Mesangial cell (primary cell): ENCODE measurements at places on chromosomes 6 and 20. TPM values are rescaled to one million over a fixed set of nuclear protein-coding genes. Genes with fewer than 3 reads are reported as not detected.

RBBP9 gene
- 12.4 and 16.1 TPM in 2 replicates for total RNA-seq

CDH4 gene
- total RNA-seq: 12.4 and 13.7 TPM in 2 replicates

LCA5 gene
- 1.3 and 2.2 TPM in 2 replicates for total RNA-seq

KCNQ5 gene
- total RNA-seq: 0.89 and 2.9 TPM in 2 replicates

SHLD1 gene
- 0.65 and 2.3 TPM in 2 replicates for total RNA-seq

ADGRF4 gene
- total RNA-seq: 0.25 and 0.33 TPM in 2 replicates

CDYL gene
- total RNA-seq: 9.0 and 12.1 TPM in 2 replicates

PRR18 gene
- under 0.01 TPM in 2 replicates for total RNA-seq

SEMG1 gene
- not detected in 2 replicates for total RNA-seq

BANF2 gene
- total RNA-seq: not detected in 2 replicates

FOXC1 gene
- 17.6 and 34.1 TPM in 2 replicates for total RNA-seq

CAP2 gene
- 12.3 and 13.4 TPM in 2 replicates for total RNA-seq

NTSR1 gene
- total RNA-seq: not detected in 2 replicates

FOXQ1 gene
- 0.38 TPM in 1 of 2 replicates, not detected in the other for total RNA-seq

RRAGD gene
- total RNA-seq: 2.8 and 4.7 TPM in 2 replicates

BTNL2 gene
- total RNA-seq: not detected in 2 replicates

SIM1 gene
- total RNA-seq: 0.65 and 3.3 TPM in 2 replicates

BFSP1 gene
- 3.4 and 8.6 TPM in 2 replicates for total RNA-seq

OR12D3 gene
- not detected in 2 replicates for total RNA-seq

SIGLEC1 gene
- total RNA-seq: not detected in 2 replicates

HLA-DRB1 gene
- 0.16 and 0.38 TPM in 2 replicates for total RNA-seq

ARFGAP1 gene
- 106 and 107 TPM in 2 replicates for total RNA-seq

TRIM40 gene
- not detected in 2 replicates for total RNA-seq

TGM3 gene
- total RNA-seq: not detected in 2 replicates

C6orf52 gene
- total RNA-seq: 1.6 TPM in 1 of 2 replicates, not detected in the other

CLPSL1 gene
- total RNA-seq: not detected in 2 replicates

PDE7B gene
- total RNA-seq: 0.33 and 1.4 TPM in 2 replicates

NRSN1 gene
- not detected in 2 replicates for total RNA-seq

POFUT1 gene
- 50.8 and 51.6 TPM in 2 replicates for total RNA-seq

TRIM10 gene
- not detected in 2 replicates for total RNA-seq

HDGFL1 gene
- not detected in 2 replicates for total RNA-seq
